ENCODE measurements at places on chromosomes 2 and 18. TPM values are rescaled to one million over a fixed set of nuclear protein-coding genes. Genes with fewer than 3 reads are reported as not detected.

The MYO7B gene
- not detected for total RNA-seq

The ADAM17 gene
- 47.3 TPM for total RNA-seq

The FRZB gene
- 0.17 TPM for total RNA-seq

The OR6B2 gene
- total RNA-seq = not detected

The ATP6V1C2 gene
- total RNA-seq = not detected

The ST6GAL2 gene
- not detected for total RNA-seq

Data from bronchial smooth muscle cell (primary cell).